SJSA1 (cell line): ENCODE measurements at places on chromosomes 3 and 15. TPM values are rescaled to one million over a fixed set of nuclear protein-coding genes. Genes with fewer than 3 reads are reported as not detected.

ST3GAL6 gene
- not detected in 2 replicates for total RNA-seq

NLGN1 gene
- total RNA-seq: 3.2 and 3.9 TPM in 2 replicates

FAM162A gene
- 0.37 and 2.0 TPM in 2 replicates for total RNA-seq

NPAP1 gene
- not detected in 2 replicates for total RNA-seq

- no peak for DNase-seq
Observed at GRCh38 chr3:78762121-78762520, 1005.7 kb downstream of the ROBO1 start.

GRCh38 chr15:63918901-63919348 lies 85.2 kb upstream of the HERC1 start:
- no peak for DNase-seq

- no peak for DNase-seq
Observed at GRCh38 chr15:60853109-60853508, 374.2 kb upstream of the ICE2 start.

DNA sequence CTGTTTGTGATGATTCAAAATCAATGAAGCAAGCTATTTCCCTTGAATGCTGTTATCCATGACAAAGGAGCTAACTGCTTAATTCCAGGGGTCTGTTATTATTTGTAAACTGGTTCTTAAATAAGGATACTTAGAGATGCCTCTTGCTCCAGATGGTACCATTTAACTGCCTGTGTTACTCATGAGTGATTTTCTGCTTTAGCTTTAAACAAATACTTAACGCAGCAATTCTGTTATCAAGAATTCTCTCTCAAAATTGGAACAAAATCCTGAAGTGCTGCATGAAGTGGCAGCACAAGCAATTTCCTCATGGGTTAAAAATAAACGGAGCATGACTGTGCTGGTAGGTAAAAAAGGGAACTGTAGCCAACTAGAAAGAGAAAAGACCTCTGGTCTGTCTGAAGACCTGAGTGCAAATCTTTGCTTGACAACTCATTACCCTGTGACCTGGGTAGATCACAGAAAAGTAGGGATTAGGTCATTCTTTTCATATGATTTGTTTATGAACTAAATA lies 62.5 kb upstream of the GBE1 start:
- DNase-seq: no peak

DNA sequence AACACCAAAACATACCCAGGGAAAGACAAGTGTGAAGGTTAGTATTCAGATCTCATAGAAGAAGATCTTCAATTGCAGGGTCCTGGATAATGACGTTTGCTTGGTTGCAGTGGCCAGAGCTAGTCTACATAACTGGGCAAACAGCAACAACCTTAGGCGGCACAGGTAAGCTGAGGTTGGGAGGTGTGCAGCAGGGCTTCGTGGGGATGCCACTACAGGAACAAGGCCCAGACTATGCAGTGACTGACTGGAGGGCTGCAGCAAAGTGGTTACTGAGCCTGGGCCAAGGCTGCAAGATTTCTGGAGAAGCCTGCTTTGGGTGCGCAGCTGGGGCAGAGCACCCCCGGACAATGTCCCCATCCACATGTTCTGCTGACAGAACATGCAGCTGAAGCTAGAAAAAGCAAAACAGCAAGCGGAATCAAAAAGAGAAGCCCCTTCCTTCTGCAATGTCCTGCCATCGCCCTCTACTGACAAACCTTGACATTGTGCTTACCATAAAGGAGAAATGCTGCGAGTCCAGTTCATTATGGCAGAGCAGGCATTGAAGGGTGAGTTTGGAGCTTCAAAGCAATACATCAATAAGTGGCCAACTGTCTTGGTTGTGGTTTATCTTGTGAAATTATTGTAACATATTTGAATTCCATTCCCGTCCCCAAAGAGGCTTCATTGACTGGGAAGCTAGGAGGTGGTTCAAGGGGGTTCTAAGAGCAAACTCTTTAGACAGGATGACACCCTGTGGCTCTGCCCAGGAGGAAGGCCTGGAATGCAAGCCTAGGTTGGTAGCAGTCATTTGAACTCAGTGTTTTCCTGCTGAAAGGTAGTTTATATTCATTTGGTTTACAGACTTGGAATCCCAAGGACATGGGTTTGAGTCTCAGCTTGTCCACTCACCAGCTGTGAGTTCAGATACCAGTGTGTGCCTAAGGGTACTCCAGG lies 217.0 kb downstream of the PDCD6IP start:
- DNase-seq: no peak

DNA sequence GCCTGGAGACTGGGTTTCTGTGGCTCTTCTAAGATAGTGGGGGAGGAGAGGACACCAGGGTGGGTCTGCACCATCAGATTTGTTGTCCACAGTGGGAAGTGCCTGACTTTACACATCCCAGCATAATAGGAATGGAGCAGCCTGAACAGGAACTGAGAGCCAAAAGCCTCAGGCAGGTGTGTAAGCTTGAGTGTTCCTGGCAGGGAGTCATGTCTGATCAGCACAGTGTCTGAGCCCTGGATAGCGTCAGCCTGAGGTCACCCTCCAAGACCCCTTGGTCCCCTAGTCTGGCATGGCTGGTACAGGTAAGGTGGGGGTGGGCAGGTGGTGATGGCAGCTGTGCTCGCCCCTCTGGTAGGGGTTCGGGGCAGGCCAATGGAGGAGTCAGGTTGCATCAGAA lies 20.2 kb downstream of the INSYN1 start:
- DNase-seq: no peak

- DNase-seq: no peak
Observed at GRCh38 chr3:188822411-188822810, 349.4 kb upstream of the TPRG1 start.

DNA sequence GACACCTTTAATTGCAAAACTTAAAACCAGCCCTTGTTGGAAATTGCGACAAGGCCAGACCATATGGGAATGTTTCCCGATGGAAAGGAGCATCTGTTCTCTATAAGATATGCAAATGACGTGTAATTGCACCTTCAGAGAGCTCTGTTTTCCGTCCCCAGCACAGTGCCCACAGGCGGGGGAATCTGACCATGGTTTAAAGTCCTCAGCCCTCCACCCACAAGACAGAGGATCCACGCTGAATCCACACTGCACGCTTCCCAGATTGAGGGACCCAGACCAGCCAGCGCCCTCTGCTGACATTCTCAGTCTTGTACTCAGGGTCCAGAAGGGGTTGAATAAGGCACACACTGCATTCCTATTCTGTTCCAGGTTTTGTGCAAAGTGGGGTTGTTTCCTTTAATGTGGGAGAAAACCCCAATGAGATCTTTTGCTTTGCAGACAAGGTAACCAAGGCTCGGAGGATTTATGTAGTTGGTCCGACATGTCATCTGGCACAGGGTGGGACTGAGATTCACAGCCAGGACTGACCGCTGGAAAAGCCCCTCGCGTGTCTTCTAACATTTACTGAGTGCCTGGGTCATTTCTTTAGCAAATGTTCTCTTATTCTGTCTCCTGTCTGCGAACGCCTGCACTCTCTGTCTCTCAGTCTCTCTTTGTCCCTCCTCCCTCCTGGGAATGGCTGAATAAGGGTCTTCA lies 36.8 kb upstream of the KLHL25 start:
- peak; percentile 54 for DNase-seq

- DNase-seq: no peak
Observed at GRCh38 chr3:68007621-68008226, 353.3 kb upstream of the SUCLG2 start.

DNA sequence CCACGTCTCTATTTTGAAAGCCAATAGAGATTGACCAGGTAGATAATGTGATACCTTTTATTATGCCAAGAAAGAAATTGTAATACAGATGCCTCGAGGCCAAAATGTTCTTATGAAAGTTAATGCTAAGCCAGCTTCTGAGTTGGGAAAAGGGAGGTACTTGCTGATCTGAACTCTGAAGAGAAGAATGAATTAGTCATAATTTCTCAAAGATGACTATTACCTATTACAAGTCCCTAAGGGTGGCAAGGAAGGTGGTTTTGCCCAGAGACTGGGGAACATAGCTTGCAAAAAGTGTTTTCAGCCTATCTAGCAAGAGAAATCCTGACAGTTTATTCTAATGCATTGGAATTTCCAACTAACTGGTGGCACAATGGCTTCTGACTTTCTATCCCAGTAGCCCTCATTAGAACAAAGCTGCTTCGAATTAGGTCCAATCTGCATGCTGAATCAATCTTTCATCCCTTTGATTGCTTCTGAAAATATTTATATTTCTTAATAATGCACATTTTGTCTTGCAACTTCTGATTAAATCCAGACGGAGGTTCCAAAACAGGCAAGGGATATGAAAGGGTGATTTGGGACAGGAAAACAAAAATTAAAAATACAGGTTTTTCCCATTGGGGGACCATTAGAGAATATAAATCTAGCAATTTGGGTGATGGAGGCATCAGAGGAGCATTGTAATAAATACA lies 17.7 kb upstream of the NR2F2 start:
- DNase-seq: no peak

DNA sequence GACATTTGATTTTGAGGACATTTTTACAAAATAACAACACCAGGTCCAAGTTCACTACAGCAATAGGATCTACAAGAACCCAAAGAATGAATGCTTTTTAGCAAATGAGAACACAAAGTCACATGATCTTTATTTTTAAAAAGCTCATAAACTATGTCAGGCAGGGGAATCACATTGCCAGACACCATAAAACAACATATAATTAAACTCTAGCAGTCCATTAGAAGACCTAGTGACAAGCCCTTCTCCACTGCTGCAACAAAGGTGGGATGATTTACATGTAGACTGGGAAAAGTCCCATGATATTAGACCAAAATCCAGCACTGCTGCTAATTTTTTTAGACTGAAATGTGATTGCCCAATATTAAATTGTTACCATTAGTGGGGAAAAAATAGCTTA lies 92.6 kb downstream of the FHIT start:
- no peak for DNase-seq

GRCh38 chr3:193674714-193675113 lies 81.7 kb downstream of the OPA1 start:
- DNase-seq: no peak

DNA sequence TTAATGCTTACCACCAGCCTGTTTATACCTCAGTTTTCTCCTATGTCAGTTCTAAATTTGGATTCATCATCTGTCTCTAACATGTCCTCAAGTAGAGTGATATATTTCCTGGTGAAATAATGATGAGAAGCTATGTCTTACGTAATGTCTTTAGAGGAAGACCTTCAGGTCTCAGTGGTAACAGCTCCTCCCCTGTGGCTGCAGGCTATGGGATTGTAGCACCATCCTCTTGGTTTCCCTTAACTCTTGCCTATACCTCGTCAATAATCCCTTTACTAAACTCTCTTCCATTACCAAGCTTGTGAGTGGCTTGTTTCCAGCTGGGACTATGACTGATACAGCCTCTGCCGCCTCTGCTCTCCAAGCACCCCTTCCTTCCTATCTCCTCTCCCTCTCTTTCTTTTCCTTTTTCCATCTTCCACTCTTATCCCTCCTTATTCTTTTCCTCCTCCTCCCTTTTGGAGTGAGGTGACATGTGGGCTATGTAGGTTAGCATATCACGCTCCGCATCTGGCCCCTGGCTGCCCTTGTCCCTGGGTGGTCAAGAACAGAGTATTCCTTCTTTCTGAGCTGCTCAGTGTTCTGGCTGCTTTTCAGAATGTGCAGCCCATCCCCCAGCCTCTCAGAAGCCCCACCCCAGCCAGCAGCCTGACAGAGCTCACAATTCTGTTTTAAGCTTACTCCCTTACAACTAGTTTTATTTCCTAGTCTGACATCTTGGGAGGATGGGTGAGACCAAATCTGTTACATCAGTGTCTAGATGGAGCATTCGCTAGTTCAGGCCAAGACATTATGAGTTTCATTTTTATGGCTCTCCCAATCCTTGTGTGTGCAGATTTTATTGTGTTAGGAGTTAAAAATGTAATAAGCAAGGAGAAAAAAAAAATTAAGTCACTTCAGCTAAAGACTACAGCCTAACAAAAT lies 75.0 kb upstream of the RNU6-1 start:
- peak; percentile 75 for DNase-seq

DNA sequence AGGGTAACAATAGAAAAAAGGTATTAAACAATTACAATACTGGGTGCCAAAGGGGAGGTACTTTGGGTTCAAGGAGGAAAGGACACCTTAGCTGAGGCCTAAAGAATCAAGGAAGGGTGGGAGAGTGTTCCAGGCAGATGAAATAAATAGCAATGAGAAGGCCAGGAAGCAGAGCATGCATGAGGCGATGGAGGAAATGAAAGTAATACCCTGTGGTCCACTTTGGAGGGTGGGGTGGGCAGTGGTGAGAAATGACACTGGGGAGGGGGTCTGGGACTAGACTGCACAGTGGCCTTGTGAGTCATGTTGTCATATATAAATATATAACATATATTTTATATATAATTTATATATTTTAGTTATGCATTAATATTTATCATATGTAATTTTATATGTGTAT lies 55.9 kb downstream of the BHLHE40 start:
- no peak for DNase-seq

- no peak for DNase-seq
Observed at GRCh38 chr3:172210355-172210754, 171.0 kb downstream of the FNDC3B start.

- DNase-seq: no peak
Observed at GRCh38 chr3:108822123-108822897, at the start of gene TRAT1. TRAT1 (plus strand) TSS chr3:108822786; CDS start chr3:108822928, 142 bp downstream.

- no peak for DNase-seq
Observed at GRCh38 chr15:48850648-48851047, 27.3 kb upstream of the EID1 start.

DNA sequence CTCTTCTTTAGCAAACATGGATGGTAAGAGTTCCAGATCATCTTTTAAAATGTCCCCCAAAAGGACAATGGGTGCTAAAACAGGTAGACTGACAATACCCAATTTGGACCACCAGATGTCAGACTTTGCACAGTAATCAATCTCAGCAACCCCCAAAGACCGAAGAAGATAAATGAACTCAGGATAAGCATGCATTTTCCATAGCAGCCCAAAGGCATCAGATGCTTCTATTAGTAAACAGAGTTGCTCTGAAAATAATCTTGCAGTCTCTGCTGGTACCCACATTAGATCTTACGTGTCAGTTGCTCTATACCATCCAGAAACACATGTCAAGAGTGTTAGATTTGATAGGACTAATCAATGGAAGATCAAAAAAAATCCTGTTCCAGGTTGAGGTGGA lies 20.6 kb downstream of the MYH15 start:
- no peak for DNase-seq

DNA sequence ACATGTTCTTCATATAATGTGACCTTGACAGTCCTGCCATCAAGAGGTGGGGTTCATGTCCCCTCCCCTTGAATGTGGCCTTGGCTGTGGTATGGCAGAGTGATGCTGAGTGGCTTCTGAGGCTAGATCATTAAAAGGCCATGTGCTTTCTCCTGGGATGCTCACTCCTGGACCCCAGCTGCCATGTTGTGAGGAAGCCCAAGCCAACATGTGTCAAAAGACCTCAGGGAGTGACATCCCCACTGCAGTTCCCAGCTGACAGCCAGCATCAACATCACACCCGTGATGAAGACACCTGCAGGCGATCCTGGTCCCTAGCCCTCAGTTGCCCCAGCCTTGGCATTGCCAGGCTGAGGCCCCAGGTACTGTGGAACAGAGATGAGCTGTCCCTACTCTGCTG lies 36.6 kb downstream of the EBLN2 start:
- no peak for DNase-seq

DNA sequence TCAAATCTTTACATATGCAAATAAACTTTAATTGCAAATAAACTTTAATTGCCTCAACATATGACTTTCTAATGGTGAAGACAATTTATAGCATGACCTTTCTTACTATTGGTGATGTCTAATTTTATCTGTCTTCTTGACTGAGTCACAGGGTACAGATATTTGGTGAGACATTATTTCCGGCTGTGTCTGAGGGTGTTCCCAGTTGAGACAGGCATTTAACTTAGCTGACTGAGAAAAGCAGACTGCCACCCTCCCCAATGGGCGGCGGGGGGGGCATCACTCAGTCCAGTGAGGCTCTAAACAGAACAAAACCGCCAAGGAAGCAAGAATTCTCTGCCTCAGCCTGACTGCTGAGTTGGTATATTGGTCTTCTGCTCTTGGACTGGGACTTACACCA lies 160.0 kb downstream of the TBL1XR1 start:
- DNase-seq: no peak
